ENCODE measurements at places on chromosomes 11 and 22. TPM values are rescaled to one million over a fixed set of nuclear protein-coding genes. Genes with fewer than 3 reads are reported as not detected.

DNA sequence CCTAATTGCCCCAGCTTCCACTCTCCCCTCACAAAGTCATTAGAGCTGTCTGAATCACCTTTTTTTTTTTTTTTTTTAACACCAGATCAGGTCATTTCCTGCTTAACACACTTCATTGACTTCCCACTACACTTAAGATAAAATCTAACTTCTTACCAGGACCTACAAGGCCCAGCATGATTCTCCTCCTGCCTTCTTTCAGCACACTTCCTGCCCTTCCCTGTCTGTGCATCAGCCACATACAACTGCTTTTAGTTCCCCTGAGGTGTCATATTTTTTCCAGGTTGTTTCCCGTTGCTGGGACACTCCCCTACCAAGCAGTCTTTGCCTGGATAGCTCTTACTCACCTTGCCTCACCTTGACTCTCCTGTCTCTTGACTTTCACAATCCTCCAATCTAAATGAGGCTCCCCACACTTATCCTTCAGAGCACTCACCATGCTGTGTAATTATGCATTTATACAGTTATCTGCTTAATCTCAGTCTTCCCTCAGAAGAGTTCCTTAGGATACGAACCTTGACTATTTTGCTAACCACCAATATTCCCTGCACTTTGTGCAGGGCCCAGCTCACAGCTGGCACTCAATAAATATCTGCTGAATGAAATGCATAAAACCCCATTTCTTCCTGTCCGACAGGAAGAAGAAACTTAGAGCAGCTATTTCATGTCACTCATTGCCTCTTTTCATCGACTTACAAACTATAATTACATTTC is 96.6 kb upstream of the AKIP1 start:
- H3K36me3 ChIP-seq: no peaks in the 10 kb centered on the region
- H3K4me3 ChIP-seq: no peak overlapping the region
- H3K27me3 ChIP-seq: no peaks in the 10 kb centered on the region
- peaks cover 5% of the 10 kb centered on the region for H3K4me1 ChIP-seq
- DNase-seq: no peak

- H3K4me3 ChIP-seq: no peak overlapping the region
- H3K27ac ChIP-seq: no peak overlapping the region
- no peaks in the 10 kb centered on the region for H3K27me3 ChIP-seq
- DNase-seq: no peak
- H3K4me1 ChIP-seq: no peaks in the 10 kb centered on the region
Measured at GRCh38 chr22:16958475-16958874, 49.5 kb downstream of the GAB4 start.

Gene MN1
- total RNA-seq: 0.13 TPM

DNA sequence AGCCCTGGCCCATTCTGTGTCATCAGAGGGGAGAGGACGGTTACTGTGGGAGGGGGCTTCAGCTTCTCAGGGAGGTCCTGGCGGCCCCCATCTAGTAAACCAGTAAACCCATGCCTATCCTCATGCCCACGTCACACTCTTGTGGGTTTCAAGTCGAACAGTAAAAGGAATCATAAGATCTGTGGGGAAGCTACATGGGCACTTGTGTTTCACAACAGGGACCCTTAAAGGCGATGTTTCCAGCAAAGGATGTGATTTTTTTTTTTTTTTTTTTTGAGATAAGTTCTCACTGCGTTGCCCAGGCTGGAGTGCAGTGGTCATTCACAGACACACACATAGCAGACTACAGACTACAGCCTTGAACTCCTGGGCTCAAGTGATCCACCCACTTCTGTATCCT is 9.2 kb upstream of the PARVG start:
- DNase-seq: no peak
- no peaks in the 10 kb centered on the region for H3K36me3 ChIP-seq
- H3K27me3 ChIP-seq: no peaks in the 10 kb centered on the region

- no peaks in the 10 kb centered on the region for H3K27me3 ChIP-seq
- H3K36me3 ChIP-seq: no peaks in the 10 kb centered on the region
- no peaks in the 10 kb centered on the region for H3K4me1 ChIP-seq
- DNase-seq: no peak
- no peak overlapping the region for H3K27ac ChIP-seq
Measured at GRCh38 chr22:47446331-47446730, 683.9 kb downstream of the TBC1D22A start.

DNA sequence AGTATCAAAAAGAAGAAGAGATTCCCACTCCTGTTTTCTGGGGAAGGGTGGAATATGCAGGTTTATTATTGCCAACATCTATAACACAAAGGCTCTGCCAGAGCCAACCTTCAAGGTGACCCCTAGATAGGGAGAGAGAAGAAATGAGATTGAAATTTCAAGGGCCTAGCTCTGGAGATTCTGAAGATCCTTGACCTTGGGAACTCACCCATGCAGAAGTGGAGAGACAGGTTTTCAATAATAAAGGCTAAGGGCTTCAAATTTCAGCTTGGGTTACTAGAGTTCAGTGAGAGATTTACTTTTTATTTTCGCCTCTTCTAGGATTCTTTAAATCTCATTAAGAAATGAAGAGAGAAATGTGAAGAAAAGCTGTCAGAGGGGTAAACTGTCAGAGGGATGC is 98.4 kb downstream of the CD44 start:
- no peak for DNase-seq
- H3K4me3 ChIP-seq: no peak overlapping the region
- no peaks in the 10 kb centered on the region for H3K36me3 ChIP-seq
- H3K27me3 ChIP-seq: no peaks in the 10 kb centered on the region
- no peak overlapping the region for H3K27ac ChIP-seq
- H3K4me1 ChIP-seq: peaks cover 38% of the 10 kb centered on the region

DNA sequence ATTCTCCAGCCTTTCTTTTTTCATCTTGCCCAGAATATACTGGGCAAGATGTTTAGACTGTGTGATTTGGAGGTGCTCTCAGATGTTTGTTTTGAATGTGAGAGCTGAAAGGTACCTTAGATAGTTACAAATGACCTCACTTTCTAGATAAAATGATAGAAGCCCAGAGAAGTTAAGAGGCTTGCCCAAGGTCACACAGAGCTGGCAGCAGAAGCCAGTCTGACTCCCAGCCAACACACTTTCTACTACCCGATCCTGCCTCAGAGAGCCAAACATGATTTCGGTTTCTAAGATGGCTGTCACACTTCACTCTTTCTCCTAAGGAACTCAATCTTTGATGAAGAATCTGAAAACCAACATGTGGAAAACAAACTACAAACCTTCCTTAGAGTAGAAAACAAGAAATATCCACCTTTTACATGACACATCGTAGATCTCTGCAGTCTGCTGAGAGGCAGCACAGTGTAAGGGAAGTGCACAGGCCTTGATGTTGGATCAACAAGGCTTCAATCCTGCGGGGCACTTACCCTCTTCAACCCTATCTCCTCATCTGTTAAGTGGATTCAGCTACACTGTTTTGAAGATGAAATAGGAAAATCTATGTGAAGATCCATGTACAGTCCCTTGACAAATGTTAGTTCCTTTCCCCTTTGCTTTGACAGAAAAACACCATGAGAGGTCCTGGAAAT is 58.6 kb downstream of the SYTL2 start:
- DNase-seq: no peak
- no peaks in the 10 kb centered on the region for H3K36me3 ChIP-seq
- peak overlapping the region; percentile 1 for H3K27ac ChIP-seq

- H3K36me3 ChIP-seq: no peaks in the 10 kb centered on the region
- no peaks in the 10 kb centered on the region for H3K27me3 ChIP-seq
- DNase-seq: no peak
- peak overlapping the region; percentile 60 for H3K27ac ChIP-seq
- peak overlapping the region; percentile 18 for H3K4me3 ChIP-seq
- H3K4me1 ChIP-seq: peaks cover 89% of the 10 kb centered on the region
Measured at GRCh38 chr11:128040603-128041002, 546.8 kb downstream of the ETS1 start.

Gene INPPL1
- 103 TPM for total RNA-seq

GRCh38 chr11:35751664-35752061 is 89.1 kb downstream of the TRIM44 start:
- no peak overlapping the region for H3K4me3 ChIP-seq
- H3K4me1 ChIP-seq: no peaks in the 10 kb centered on the region
- DNase-seq: no peak
- no peaks in the 10 kb centered on the region for H3K27me3 ChIP-seq
- H3K36me3 ChIP-seq: no peaks in the 10 kb centered on the region

Gene LAYN
- 1.4 TPM for total RNA-seq

Gene KDM4E
- not detected for total RNA-seq

Gene CHRNA10
- total RNA-seq: 1.6 TPM

Gene ALG9
- 38.0 TPM for total RNA-seq

Gene IGLL5
- not detected for total RNA-seq

Gene VPREB1
- total RNA-seq: not detected
